Activated CD8-positive, alpha-beta memory T cell treated with anti-CD3 and anti-CD28 coated beads for 1 hour (primary cell): ENCODE measurements at places on chromosomes 3 and 15.

- no peak for DNase-seq
These were observed 30.7 kb downstream of the EIF4E3 start for GRCh38 chr3:71694358-71694999.

DNA sequence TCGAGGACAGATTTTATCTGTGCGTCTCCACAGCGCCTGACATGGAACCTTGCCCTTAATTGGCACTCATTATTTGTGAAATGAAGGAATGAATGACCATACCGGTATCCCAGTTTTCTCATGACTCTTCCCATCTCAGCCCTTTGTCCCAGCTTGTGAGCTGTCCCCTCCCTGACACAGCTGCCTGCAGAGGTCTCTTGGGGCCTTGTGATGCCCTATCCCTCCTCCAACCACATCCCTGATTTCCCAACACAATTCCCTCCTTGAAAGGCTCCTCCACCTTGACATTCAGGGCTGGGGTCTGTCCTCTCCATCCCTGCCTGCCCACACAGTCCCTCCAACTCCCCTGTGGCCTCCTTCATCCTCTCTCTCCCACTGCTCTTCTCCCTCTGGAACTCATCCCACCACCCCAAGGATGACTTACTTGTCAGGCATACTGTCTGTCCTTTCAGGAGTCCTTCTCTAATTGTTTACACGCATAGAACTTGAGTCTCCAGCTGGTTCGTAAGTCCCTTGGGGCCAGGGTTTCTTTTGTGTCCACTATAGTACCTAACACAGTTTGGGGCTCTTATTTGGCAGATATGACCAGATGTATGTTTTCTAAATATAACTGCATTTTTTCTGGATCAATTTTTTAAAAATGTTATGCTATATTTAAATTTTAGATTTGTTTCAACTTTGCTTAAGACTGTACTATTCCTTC, 35.6 kb upstream of the FILIP1L start:
- no peak for DNase-seq

GRCh38 chr15:101844916-101845315, 32.9 kb downstream of the OR4F15 start:
- DNase-seq, result no peak

GRCh38 chr3:148266341-148266740, 431.4 kb upstream of the AGTR1 start:
- no peak for DNase-seq

- DNase-seq, result no peak
These were observed 51.8 kb upstream of the SSR3 start for GRCh38 chr3:156606729-156607128.

- DNase-seq, result no peak
These were observed 19.5 kb downstream of the DLG1 start for GRCh38 chr3:197278933-197279332.

DNA sequence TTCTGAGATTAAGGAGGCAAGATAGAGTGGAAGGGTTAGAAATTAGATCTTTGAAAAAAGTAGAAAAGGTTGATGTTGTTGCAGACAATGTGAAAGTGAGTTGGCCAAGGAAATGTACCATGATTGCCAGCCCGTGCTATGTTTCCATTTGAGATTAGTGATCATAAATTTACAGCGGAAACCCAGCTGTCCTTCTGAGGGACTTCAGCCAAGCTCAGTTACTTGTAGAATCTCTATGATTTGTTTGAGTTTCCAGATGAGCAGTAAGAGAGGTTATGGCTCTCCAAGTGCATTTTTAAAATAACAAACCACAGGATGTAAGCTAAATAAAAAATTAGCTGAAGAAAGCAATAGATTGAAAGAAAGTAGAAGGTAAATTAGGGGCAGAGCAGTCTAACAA, 54.2 kb upstream of the RBMS3 start:
- no peak for DNase-seq

DNA sequence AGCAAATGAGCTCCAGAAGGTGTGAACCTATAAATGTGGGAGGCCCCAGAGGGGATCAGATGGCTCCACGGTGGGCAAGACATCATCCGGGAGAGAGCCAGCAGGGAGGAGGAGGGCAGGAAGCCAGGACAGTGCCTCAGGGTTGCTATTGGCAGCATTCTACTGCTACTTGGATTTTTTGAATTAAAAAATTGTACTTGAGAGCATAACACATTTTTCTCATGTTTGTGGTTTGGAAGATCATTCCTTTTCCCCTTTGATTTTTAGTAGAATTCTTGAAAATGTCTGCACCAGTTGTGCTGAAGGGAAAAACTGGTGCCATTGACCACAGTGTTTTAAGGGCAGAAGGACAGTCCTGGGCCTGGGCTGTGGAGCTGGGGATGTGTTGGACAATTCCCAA, 59.2 kb downstream of the LYZL4 start:
- DNase-seq, result no peak

DNA sequence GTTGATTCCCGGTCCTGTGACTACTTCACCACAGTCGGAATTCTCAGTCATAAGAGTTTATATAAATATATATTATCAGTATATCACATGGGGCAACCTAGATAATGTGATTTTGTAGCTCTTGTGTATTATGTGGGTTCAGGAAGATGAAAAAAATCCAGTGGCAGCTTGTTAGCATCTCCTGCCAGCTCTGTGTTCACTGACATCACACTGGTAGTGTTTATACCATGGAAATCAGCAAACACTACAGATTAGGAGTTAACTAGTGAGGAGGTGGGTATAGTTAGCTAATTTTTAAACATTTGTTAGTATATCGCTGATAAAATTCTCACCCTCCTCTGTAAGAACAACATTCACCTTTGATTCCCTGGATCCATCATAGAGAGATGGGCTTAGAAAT, 44.5 kb upstream of the KCNMB2 start:
- DNase-seq, result no peak

- no peak for DNase-seq
These were observed 917 bp downstream of the LNP1 start for GRCh38 chr3:100402256-100402655.

- DNase-seq, result no peak
These were observed 700.6 kb upstream of the ARRDC4 start for GRCh38 chr15:97259943-97260342.

GRCh38 chr3:138796761-138797160, 38.0 kb downstream of the PIK3CB start:
- no peak for DNase-seq

- DNase-seq, result no peak
These were observed 23.8 kb upstream of the TCF12 start for GRCh38 chr15:56894601-56895000.

DNA sequence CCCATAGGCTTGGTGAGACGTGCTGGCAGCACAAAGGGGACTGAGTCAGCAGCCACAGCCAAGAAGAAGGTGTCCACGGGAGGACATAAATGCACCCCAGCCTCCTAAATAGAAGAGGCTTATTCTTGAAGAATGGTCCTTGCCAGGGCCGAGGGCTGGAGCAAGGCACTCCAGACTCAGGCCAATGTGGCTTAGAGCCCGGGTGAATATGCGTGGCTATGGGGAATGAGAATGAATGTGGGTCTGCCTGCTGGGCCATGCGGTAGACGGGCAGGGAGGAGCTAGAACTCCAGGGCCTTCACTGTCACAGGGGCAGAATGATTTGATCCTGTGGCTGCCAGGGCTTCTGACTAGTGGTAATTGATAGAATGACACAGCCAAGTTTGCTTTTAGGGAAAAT, 34.0 kb downstream of the DHX30 start:
- DNase-seq, result no peak

- DNase-seq, result no peak
These were observed 572.2 kb downstream of the MECOM start for GRCh38 chr3:169091196-169091823.

GRCh38 chr3:109081746-109082510, 36.0 kb downstream of the MORC1 start:
- DNase-seq, result no peak

GRCh38 chr3:13705051-13705450, 156.1 kb downstream of the FBLN2 start:
- no peak for DNase-seq

DNA sequence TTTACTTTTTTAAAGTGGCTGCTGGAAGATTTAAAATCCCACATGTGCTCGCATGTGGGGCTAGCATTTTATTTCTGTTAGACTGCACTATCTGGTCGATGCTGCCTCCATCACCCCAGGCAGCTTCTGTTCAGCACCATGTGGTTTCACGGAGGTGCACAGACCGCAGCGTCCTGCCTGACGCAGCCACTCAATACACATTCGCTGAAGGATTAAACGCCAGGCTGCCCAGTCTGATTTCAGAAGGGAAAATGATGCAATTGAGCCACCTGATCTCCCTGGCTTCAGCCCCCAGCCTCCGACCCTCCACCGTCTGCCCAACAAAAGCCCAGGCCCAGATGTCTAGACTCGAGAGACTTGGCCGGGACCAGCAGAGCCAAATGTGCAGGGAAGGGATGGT, 84.5 kb downstream of the MEGF11 start:
- no peak for DNase-seq

DNA sequence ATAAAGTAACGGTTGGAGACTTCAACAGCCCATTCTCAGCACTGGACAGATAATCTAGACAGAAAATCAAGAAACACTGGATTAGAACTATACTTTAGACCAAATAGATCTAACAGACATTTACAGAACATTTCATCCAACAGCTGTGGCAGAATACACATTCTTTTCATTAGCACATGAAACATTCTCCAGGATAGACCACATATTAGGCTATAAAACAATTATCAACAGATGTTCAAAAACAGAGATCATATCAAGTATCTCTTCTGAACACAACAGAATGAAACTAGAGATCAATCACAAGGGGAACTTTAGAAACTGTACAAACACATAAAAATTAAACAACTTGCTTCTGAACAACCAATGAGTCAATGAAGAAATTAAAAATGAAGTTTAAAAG, 133.3 kb downstream of the ADAM10 start:
- DNase-seq, result no peak

GRCh38 chr3:152288681-152289080, 20.0 kb downstream of the MBNL1 start:
- no peak for DNase-seq

GRCh38 chr3:12719541-12719940, 39.5 kb downstream of the TMEM40 start:
- no peak for DNase-seq

- no peak for DNase-seq
These were observed 17.3 kb downstream of the SNAPC5 start for GRCh38 chr15:66480267-66480666.

- DNase-seq, result no peak
These were observed 37.4 kb upstream of the NMNAT3 start for GRCh38 chr3:139715166-139715565.

GRCh38 chr15:64423970-64424369, 36.3 kb downstream of the TRIP4 start:
- DNase-seq, result no peak

DNA sequence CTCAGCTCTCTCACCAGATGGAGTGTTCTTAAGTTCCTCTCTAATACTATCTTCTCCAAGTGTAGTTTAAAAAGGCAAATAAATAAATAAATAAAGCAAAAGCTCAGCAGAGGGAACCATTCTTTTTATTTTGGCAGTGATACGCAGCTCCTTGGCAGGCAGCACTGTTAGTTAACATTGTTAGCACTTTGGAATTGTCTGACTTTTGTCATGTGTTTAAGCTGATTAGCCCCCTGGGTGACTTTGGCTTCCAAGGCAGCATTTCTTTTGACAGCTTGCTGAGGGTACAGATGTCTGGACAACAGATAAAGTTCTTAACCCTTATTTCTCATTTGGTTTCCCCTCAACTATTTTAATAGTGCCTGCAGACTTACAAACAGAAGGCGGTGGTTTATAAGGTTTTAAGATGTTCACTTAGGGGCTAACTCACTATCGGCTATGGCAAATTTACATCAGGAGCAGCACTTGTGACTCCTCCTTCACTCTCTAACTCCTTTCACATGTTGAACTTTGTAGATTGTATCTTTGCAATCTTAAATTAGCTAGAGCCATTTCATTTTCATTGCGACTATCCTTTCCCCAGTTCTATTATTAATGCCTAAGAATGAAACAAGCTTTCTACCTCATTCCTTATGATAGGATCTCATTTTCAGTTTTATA, 213.4 kb downstream of the ZBBX start:
- no peak for DNase-seq
